ENCODE measurements at places on chromosomes 3 and 15.

DNA sequence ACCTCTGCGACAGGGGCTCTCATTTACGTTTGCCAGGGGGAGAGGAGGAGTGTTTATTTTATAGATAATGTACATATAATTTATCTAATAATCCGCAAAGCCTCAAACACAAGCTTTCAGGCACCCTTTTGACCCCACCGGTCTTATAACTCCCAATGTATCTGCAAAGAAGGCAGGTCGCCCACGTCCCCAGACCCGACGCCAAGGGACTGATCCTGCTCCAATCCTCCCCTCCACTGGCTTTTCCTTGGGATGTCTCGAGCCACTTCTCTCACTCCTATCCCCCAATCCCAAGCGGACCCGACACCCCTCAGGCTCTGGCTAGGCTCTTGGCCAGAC is 452 bp downstream of the DCP1A start:
- no peak for DNase-seq

- DNase-seq = no peak
Observed at GRCh38 chr15:37032091-37032775, 68.1 kb downstream of the MEIS2 start.

- DNase-seq = no peak
Observed at GRCh38 chr3:4571690-4572334, 78.7 kb downstream of the ITPR1 start.

GRCh38 chr3:121718205-121718846 is 31.2 kb downstream of the GOLGB1 start:
- DNase-seq = no peak

DNA sequence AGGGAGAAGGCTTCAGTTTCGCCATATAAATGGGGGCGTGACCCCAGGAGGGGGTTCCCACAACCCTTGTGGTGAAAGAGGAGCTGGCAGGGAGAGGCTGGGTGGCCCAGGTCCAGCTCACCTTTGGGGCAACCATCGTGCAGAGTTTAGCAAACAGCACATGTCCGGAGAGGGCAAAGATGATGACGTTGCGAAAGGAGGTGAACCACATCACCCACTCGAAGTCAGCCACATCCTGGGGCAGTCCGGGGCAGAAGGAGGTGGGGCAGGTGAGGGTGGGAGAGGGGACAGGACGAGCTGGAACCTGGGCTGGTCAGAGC is 3.7 kb downstream of the HHATL start:
- no peak for DNase-seq

- no peak for DNase-seq
Observed at GRCh38 chr15:37099319-37100108, 835 bp downstream of the MEIS2 start.

DNA sequence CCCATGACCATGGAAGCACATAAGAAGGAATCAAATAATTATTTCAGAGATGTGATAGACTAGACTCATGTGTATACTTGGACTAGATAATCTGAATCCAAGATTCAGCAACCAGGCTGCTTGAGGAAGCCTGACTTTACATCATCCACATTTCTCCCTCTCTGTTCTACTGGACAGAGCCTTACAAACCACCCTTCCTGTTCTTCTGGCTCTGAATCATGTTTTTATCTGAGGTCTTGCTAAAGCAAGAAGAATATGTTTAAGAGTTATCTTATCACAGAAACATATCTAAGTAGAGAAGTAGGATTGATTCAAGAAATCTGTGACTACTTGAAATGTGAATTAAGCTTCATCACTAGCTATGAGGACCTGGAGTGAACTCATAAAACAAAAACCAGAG is 71.1 kb upstream of the SLC24A5 start:
- DNase-seq = no peak

DNA sequence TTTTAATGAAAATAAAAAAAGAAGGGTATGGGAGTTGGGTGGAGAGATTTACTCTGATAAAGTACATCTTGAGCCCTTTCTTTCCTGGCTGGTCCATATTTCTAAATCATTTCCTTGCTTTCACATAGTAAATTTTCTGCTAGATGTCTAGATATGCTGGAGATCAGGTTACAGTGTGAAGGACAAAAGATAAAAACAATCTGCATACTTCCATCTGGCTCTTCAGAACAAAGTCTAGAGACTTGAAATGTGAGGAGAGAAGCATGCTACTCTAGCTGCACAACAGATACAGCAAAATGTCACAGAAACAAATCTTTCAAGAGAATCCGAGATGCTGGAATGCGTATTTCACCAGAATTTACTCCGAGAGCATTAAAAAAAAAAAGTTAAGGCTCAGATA is 42.2 kb downstream of the FOXP1 start:
- DNase-seq = no peak

DNA sequence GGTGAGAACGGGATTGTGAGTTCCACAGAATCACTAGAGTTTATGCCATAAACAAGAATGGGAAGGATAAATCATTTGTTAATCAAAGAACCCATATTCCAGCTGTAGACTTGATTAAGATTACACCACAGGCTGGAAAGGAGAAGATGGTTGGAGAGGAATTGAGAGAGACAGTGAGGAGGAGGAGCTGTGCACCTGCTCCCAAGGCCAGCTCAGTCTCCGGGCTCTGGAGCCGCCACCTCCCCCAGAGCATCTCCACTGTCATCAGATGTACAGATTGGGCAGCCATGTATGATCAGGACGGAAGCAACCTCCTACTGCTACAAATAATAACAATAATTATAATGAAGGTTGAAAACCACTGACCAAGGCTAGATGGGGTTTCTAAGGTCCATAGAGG is 170.0 kb downstream of the MINAR1 start:
- no peak for DNase-seq

DNA sequence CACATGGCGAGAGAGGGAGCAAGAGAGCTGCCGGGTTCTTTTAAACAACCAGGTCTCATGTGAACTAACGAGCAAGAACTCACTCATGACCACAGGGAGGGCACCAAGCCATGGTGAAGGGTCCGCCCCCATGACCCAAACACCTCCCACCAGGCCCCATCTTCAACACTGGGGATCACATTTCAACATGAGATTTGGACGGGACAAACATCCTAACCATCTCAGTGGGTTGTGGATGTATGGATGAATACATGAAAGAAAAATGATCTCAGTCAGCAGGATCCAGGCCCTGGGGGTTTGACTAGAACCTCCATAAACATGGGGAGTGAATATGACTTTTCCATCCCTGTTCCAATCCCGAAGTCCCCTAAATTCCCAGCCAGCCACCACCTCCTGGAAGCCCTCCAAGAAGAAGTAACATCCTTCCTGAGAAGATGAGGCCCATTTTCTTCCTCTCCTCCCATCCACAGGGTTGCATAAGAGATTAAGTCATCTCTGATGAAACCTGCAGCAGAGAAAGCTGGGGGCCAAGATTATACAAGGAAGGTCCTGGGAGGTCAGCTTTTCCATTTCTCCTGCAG is 9.5 kb downstream of the CAV3 start:
- no peak for DNase-seq

DNA sequence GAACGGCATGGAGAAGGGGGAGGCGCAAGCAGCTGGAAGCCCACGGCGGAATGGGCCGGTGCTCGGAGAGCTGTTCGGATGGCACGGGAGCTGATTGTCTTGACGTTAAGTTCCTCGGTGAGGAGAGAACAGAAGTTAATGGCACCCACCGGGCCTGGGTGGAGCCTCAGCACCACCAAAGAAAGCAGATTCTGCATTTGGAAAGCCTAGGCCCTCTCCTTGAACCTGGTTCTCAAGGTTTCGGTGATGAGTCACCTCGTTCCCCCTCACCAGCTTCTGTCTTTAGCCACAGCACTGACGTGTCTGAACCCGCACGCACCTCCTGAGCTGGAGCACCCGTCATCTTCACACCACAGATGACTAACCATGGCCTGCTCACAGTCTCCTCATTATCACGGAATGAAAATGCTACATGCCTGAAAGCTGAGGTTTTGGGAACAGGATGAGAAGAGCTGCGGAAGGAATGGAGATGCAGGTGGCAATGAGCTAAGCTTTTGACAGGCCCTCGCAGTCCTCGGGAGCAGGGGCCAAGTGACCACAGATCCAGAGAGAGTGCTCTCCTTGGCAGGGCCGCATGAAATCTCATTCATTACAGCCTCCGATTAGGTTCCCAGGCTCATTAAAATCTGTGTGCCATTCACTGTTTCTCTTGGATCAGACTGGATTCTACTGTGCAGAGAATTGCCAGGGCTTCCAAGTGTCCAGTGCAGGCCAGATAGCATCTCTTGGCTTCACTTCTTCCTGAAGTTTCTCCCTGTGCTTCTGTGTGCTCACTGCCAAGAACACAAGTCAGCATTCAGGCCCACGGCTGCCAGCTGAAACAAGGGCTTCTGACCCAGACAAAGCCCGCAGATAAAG is 96.3 kb upstream of the DLG1 start:
- DNase-seq = peak; percentile 62

GRCh38 chr3:63933459-63933858 is 21.3 kb upstream of the SCAANT1 start:
- DNase-seq = no peak

- DNase-seq = no peak
Observed at GRCh38 chr15:101490408-101490891, 943 bp upstream of the PCSK6 start.

GRCh38 chr3:110971010-110971601 is 100.5 kb upstream of the NECTIN3 start:
- no peak for DNase-seq

- no peak for DNase-seq
Observed at GRCh38 chr3:197791892-197792647, 1.0 kb downstream of the LRCH3 start.
